ENCODE measurements at places on chromosomes 4 and X.

DNA sequence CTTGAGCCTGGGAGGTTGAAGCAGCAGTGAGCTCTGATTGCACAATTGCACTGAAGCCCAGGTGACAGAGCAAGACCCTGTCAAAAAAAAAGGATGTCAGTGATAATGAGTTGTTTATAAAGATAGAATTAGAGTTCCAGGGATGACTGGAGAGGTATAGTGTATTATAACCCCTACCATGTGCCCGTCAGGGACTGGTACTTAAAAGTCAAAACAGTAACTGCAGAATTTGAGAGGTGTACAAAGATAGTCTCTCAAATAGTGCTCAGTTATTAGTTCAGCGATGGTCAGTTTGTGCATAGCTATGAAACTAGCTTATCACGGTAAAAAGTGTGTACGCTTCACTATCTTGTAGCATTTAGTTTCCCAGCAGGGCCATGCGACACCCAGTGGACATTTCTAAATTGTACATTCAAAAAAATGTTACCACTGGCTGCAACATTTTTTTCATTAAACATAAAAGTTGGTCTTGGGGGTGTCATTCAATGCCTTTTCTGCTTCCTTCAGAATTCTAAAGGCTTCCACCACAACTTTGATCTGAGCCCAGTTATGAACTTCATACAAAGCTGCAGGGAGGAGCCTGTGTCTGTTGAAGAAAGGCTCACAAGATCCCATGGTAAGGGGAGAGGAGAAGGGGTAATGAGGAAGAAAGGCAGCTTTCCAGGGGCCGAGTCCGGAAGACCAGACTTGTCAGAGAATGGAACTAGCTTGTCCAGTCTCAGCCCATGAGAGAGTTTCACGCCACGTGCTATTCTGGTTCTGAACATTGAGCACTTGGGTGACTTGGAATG, 9.2 kb upstream of the GYG2 start:
- DNase-seq, result no peak

- DNase-seq, result no peak
Measured at GRCh38 chrX:13533726-13534125, 35.7 kb upstream of the EGFL6 start.

DNA sequence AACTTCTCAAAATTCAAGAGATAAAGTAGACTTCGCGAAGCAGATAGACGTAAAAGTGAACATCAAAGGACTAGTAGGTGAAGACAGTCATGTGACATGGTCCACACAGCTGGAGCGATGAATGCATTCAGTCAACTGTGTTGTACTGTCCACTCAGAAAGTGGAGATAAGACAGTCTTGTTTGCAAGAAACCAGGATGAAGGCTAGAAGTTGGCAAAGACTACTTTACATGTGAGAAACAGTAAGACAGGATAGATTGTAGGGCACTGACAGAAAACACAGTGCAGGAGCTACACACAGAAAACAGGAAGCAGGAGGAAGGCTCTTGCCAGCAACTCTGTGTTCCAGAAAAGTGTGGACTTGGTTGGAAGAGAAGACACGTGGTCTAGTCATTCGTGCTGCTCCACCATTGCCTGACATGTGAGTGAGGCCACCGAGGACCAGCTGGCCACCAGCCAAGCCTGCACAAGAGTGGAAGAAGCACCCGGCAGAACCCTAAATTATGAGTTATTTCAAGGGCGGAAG, 78.9 kb downstream of the FAT1 start:
- DNase-seq, result no peak

DNA sequence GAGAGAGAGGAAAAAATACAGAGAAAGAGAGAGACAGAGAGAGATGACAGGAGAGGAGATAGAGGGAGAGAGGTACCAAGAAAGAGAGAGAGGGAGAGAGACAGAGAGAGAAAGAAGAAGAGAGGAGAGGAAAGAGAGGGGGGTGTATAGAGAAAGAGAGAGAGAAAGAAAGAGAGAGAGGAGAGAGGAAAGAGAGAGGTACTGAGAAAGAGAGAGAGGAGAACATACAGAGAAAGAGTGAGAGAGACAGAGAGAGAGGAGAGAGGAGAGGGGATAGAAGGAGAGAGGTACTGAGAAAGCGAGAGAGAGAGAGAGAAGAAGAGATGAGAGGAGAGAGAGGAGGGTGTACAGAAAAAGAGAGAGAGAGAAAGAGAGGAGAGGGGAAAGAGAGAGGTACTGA, 269.4 kb downstream of the CRLF2 start:
- no peak for DNase-seq

DNA sequence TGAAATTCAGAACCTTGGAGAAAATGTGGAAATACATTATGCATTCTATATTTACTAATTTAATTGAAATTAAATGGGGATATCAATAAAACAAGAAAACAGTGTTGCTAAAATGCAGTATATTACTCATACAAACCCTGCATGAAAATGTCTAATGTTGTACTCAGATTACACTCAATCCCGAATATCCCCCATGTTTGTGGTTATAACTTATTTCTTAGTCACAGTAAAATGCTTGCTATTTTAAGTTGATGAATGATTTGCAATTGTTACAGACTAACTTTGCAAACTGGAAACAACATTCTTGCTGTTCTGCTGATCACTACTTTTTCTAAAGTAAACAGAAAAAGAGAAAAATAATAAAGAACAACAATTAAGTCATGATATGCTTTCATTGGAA, 33.1 kb upstream of the ANXA10 start:
- DNase-seq, result no peak

GRCh38 chr4:76036855-76037254, 985 bp upstream of the CXCL11 start:
- DNase-seq, result no peak

- DNase-seq, result no peak
Measured at GRCh38 chr4:70915036-70915815, 13.1 kb downstream of the MOB1B start.

GRCh38 chrX:110180928-110181310, 137.0 kb downstream of the AMMECR1 start:
- no peak for DNase-seq

GRCh38 chr4:140740422-140740821, 15.8 kb downstream of the TBC1D9 start:
- no peak for DNase-seq

- no peak for DNase-seq
Measured at GRCh38 chr4:2271279-2272025, 9.5 kb upstream of the MXD4 start.

DNA sequence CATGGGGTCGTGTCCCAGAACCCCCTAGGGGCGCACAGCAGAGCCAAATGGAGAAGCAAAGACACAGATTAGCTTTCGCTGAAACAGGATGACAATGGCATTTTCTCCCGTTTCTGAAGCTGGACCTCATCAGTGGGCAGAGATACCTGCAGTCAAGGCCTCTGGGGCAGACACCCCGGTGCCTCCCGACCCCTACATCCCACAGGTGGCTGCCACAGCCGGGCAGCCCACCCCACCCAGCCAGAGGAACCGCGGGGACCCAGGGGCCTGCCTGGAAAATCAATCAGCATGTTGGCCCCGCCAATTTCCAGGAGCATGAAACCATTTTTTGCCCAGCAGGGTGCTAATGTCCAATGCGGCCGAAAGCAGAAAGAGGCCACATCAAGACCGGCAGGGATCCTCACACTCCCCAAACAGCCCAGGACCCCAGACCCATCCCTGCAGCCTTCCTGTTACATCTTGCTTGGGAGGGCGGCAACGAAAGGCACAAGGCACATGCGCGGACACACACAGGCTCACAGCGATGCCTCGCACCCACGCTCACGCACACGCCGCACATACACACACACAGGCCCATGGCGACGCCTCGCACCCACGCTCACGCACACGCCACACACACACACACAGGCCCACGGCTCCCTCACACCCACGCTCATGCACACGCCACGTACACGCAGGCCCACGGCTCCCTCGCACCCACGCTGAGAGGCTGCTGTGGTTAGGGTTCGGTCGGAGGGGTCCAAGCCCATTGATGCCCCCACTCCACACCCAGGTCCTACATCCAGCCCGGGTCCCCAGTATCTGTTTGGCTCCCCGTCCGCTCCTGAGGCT, 130.6 kb upstream of the NKX1-1 start:
- DNase-seq, result no peak

DNA sequence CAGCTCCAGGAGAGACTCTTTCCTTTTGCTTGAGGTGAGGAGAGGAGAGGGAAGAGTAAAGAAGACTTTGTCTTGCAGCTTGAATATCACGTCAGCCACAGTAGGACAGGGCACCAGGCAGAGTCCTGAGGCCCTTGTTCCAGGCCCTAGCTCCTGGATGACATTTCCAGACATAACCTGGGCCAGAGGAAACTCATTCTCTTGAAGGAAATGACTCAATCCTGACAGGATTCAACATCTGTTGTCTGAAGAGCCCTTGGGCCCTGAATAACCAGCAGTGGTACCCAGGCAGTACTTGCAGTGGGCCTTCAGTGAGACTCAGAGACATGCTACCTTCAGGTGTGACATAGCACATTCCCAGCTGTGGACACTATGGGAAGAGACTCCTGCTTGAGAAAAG, 62.8 kb downstream of the FGF16 start:
- DNase-seq, result no peak

DNA sequence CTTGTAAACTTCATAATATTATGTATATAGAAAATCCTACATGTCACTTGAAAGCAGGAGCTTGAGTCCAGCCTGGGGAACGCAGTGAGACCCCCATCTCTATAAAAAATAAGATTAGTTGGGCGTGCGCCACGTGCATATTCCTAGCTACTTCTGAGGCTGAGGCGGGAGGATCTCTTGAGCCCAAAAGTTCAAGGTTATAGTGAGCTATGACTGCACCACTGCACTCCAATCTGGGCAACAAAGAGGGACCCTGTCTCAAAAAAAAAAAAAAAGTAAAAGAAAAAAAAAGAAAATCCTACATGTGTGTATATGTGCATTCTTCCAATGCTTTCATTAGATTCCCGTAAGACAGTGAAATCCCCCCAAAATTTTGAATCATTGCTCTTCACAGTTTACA, 1.7 kb downstream of the SEC31A start:
- no peak for DNase-seq

DNA sequence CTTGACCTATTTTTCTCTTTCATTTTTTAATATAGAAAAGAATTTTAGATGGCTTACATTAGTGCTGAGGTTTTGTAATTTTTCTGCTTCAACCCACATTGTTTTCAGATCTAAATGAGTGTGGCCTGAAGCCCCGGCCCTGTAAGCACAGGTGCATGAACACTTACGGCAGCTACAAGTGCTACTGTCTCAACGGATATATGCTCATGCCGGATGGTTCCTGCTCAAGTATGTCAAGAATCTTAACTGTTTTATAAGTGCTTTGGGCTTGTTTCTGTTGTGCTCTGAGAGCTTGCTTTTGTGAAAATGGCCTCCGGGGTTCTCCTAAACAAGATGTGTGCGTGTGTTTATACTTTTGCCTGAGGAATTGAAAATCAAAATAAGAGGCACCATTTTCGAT, 41.6 kb downstream of the NPNT start:
- no peak for DNase-seq

- peak; percentile 74 for DNase-seq
Measured at GRCh38 chrX:17046478-17047097, 100.1 kb downstream of the REPS2 start.

GRCh38 chrX:79146640-79147390, 2.3 kb downstream of the GPR174 start:
- DNase-seq, result no peak

DNA sequence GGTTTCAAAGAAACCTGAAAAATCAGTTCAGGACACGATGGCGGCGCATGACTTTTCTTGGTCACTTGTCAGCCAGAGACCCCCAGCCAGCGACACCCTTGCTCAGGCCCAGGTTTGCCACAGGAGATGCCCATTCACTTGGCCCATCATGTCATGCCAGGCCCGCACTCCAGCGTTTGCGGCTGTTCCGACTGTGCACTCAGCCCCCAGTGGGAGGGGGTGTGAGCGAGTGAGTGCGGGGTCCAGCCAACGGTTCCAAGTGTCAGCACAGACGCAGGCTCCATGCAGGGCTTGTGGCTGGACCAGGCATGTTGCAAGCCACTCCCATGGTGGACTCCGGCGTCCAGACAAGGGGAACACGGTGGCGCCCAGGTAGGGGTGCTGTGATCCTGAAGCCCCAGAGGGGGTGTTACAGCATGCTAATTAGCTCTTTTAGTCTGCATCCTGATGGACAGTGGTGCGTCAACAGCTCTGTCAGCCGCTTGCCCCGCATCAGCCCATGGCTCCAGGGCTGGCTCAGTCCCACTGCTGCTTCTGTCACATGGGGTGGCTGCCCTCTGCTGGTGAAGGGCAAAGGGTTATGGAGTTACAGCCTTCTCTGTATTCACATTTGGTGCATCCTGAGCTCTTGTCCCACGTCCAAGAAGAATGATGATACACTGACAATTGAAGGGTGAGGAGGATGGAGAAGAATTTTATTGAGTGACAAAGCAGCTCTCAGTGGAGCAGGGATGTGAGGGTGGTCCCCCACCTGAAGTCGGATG, 3.7 kb upstream of the MAEA start:
- DNase-seq, result no peak

DNA sequence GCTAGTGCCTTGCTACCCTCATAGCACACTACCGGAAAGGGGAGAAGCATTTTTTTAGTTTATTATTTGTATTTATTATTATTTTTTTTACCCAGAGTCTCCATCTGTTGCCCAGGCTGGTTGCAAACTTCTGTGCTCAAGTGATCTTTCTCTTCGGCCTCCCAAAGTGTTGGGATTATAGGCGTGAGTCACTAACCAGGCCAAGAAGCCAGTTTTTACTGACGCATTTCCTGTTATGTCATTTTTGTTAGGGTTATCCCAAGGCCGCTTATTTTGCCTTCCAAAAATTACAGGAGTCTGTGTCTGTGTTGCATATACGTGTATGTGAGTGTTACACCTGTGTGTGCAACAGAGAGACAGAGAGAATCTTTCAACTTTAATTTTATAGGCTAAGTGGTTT, 404.5 kb downstream of the GBA3 start:
- DNase-seq, result no peak

- no peak for DNase-seq
Measured at GRCh38 chr4:102735582-102735981, 25.2 kb downstream of the MANBA start.

DNA sequence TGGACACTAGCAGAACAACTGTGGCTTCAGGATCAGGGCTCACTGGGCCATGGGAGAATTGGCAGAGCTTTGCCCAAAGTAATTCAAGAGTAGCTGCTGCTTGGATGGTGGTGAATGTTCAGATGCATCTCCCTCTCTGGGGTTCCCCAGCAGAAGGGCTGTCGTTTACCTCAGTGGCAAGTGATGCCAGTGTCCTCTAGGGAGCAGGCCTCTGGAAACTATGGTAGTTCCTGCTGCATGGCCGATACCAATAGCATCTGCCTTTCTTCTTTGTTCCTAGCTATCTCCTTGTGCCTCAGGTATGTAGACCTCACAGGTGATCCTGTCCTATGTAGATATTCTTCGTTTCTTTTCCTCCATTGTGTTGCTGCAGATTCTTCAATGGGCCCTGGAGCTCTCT, 26.4 kb downstream of the HMGB2 start:
- DNase-seq, result no peak

- DNase-seq, result no peak
Measured at GRCh38 chrX:153689654-153690465, 2.1 kb downstream of the SLC6A8 start.

GRCh38 chrX:130085551-130086446, 24.5 kb downstream of the ELF4 start:
- no peak for DNase-seq

DNA sequence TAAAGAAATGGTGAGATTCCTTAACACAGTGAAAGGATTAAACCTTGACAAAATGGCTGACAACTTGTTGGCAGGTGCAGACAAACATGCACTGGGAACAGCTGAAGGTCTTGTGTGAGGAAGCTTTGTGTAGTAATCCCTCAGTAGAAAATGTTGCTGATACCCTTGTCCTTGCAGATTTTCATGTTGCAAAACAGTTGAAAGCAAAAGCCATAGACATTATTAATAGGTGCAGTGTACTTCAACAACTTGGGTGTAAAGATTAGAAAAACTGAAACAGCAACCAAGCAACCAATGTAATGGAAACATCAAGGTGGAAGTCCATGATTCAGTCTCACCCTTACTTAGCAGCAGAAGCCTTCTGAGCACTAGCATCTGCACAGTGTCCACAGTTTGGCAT, 29.8 kb downstream of the UGT2B7 start:
- no peak for DNase-seq

Measured in NCI-H1105 treated with DMSO at 0.1 percent for 48 hours (cell line).